D721Med (cell line): ENCODE measurements at places on chromosomes 16 and 17.
A peak's percentile ranks its signal among the peaks of the same experiment; 100 is the strongest.

- DNase-seq: no peak
Observed at GRCh38 chr17:81962499-81963441, 1.8 kb upstream of the NOTUM start.

DNA sequence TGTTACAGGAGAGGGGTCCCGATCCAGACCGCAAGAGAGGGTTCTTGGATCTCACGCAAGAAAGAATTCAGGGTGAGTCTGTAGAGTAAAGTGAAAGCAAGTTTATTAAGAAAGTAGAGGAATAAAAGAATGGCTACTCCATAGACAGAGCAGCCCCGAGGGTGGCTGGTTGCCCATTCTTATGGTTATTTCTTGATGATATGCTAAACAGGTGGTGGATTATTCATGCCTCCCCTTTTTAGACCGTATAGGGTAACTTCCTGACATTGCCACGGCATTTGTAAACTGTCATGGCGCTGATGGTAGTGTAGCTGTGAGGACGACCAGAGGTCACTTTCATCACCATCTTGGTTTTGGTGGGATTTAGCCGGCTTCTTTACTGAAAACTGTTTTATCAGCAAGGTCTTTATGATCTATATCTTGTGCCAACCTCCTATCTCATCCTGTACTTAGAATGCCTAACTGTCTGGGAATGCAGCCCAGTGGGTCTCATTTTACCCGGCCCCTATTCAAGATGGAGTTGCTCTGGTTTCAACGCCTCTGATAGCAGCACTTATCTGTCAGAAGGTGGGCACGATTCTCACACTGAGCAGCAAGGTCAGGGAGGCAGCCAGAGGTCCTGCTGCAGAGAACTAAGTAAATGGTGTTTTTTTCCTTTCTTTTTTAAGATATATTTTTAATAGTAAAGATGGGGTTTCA, 26.5 kb upstream of the XYLT2 start:
- DNase-seq: no peak

- no peak for DNase-seq
Observed at GRCh38 chr17:31415640-31416502, 24.4 kb downstream of the RAB11FIP4 start.

- DNase-seq: no peak
Observed at GRCh38 chr16:6961704-6962103, 370.9 kb upstream of the RBFOX1 start.

GRCh38 chr17:41758601-41759000, 24.2 kb upstream of the HAP1 start:
- no peak for DNase-seq

GRCh38 chr16:75007443-75007842, 8.6 kb downstream of the ZNRF1 start:
- DNase-seq: no peak

- DNase-seq: no peak
Observed at GRCh38 chr17:3535253-3535995, 22.2 kb downstream of the TRPV3 start.

DNA sequence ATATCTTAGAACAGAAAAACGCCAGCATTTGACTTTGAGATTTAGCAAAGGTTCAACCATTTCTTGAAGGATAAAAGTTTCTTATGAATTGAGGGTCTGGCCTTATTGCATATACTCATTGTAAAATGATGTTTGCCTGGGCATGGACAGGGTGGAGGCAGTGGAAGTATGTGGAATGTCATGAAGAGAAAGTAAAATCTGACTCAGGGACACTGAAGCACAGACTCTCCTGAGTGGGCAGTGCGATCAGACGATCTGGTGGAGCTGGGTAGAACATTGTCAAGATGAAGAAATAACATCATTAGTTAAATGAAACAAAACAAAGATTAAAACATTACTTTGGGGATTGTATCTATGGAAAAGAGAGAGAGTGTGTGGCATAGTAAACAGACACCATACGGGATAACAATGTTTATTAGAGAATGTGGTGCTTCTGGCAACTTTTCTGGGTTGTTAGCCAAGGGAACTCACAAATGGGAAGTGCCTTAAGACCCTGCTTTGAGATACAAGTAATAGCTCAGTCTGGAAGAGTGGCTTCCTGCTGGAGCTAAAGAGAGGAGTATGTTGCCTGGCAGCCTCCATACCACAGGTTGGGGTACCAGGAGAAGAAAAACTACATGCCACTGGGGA, 4.4 kb downstream of the MAP3K3 start:
- no peak for DNase-seq

- DNase-seq: no peak
Observed at GRCh38 chr16:88769617-88770460, 15.2 kb downstream of the PIEZO1 start.

- no peak for DNase-seq
Observed at GRCh38 chr16:77690416-77690815, 31.9 kb upstream of the NUDT7 start.

GRCh38 chr17:74206332-74206818, 2.9 kb downstream of the RPL38 start:
- DNase-seq: no peak

- DNase-seq: no peak
Observed at GRCh38 chr17:32161506-32162365, 19.4 kb downstream of the RHOT1 start.

DNA sequence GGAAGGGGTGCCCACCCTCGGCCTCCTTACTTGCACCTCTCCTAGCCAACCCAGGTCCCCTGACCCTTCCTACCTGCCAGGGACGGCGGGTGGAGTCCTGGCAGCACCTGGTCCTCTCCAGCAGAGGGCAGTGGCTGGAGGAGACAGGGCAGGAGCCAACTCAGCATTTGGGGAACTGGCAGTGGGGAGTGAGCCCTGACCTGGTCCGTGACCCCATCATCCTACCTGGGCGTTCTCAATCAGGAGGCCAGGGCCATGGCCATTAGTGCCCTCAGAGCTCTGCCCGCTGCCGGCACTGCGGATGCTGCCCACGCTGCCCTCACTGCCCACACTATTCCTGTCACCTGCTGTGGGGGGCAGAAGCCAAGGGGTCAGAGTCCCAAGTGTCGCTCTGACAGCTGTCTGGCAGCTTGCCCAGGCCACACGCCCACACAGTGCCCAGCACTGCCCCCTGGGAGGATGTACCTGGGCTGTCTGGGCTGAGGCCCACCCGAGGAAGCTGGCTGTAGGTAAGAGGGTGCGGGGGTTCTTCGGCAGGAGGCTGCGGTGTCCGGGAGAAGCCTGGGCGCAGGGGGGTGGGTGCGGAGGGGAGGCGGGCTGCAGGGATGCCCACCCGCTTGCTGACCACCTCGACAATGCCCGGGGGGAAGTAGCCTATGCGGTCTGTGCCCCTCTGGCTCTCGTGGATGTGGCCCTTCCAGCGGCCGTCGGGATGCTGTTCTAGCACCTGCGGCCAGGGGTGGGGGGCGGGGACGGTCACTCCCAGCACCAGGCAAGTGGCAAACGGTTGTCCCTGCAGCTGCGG, 10.8 kb downstream of the CASKIN2 start:
- peak; percentile 73 for DNase-seq

- DNase-seq: no peak
Observed at GRCh38 chr17:71183066-71183660, 937.7 kb upstream of the SOX9 start.

DNA sequence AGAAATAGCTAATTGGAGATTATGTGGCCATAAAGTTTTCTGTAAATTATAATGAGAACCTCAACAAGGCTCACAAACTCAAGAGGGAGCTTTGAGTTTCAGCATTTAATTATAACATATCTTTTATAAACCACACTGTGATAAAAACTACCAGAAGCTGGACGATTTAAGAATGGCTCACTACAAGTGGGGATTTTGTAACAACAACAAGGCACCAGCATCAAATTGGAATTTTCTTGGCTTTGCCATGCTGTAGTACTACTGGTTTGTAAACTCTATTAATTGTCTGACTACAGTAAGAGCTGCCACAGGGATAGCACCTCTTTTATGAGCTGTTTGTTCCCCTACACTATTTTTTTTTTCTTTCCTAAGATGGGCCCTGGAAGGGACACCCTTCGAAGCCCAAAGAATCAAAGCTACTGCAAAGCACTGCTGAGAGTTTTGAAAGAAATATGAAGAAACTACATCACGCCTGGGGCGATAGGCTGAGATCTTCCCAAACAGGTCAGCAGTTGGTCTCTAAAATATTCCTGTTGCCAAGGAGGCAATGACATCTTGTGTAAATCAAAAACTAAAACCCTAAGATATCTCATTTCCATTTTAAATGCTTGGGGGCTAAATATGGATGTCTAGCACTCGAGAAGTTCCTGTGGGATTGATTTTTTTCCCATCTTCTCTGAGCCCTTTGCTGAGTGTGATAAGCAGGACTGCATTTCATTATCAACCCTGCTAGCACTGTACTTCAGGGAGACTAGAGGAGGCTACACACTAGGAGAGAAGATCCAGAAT, 40.9 kb downstream of the SKAP1 start:
- no peak for DNase-seq

DNA sequence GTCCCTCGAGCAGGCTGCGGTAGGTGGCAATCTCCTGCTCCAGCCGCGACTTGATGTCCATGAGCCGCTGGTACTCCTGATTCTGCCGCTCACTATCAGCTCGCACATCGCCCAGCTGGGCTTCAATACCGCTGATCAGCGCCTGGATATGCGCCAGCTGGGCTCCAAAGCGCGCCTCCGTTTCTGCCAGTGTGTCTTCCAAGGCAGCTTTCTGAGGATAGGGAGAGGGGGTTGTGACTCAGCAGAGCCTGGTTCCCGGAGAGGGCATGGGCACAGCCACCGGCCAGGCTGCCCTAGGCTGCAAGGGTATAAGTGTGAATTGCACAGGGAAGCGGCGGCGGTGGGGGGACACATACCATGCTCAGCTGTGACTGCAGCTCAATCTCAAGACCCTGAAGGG, 4.3 kb downstream of the KRT19 start:
- no peak for DNase-seq

DNA sequence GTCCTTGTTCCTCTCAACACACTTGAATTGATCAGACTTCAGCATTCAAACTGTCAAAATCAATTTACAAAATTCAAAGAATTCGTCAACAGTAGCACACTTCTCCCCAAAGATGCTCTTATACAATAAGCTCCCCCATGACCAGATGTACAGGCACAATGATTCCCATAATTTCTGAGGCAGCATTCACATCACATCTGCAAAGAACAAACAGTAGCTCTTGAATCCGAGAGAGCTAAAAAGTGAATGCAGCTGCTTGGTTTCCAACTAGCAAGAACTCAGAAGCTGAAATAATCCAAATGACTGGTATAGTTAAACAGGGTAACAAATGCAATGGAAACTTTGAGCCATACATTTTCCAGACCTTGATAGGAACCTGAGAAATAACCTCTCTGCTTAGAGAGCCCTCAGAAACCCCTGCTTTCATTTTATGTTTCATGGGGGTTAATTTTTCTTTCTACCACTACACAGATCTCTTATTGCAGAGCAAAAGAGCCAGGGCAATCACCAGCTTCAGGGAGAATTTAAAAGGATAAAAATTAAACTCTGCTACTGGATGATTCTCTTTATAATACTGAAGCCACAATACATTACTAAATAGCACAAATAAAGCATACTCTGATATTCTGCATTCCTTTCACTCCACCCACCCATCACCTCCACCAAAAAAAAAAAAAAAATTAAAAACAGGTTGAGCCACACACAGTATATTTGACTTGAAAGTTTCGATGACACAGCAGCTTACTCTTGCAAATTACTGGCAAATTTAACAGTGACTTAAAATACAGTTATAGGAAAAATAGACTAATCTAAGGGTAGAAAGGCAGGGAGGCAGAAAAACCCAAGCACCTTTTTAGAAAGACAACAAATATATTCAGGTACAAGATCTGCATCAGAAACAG, 23.1 kb upstream of the TMEM97 start:
- no peak for DNase-seq

- DNase-seq: no peak
Observed at GRCh38 chr17:78110363-78111015, 18.1 kb downstream of the TMC6 start.

DNA sequence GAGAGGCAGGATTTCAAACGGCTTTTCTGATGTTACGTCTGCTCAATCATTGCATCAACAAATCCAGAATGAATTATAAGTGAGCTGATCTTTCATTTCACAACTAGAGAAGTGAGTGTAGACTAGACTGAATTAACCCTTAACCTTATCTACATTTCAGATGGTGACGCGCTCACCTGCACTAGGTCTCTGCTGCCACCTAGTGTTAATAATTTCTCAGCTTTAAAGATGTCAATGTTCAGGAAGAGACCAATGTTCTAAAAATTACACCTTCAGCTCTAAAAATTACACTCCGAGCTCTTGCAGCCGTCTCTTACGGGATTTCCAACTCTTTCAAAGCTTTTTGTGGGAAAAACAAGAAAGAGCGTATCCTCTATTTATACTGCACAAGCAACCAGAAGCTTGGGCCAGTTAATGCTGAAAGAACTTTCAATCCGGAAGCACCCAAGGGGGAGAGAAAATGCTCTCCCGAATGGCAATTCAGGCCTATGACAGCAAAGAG, 88.2 kb upstream of the FA2H start:
- DNase-seq: peak; percentile 16

DNA sequence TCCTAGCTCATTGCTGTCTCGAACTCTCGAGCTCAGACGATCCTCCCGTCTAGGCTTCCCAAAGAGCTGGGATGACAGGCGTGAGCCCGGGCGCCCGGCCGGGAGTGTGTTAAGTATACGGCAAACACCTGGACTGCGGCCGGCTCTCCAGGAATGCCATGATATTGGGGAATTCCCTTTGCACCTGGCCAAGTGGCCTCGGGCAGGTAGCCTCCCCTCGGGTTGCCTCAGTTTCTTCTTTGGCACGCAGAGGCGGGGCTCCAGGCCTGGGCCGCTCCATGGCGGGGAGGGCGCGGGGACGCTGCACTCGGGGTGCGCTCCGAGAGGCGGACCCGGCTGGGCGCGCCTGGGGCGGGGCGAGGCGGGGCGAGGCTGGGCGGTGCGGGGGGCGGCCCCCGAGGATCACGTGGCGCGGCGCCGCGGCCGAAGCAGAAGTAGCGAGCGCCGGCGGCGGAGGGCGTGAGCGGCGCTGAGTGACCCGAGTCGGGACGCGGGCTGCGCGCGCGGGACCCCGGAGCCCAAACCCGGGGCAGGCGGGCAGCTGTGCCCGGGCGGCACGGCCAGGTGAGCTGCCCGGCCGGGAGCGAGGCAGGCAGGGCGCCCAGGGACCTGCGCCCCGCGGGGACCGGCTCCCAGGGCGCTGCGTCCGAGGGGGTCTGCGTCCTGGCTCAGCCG, at the start of gene PLCG2:
TSS of gene PLCG2 (plus strand) at position 431 of the 675 bp plus-strand sequence. CDS start 6,699 bp downstream, outside the sequence.
- DNase-seq: peak; percentile 32

- no peak for DNase-seq
Observed at GRCh38 chr16:66569131-66569530, 2.9 kb downstream of the CMTM1 start.
